Progenitor cell of endocrine pancreas (in vitro differentiated cells): ENCODE measurements at places on chromosomes 5 and 9. TPM values are rescaled to one million over a fixed set of nuclear protein-coding genes. Genes with fewer than 3 reads are reported as not detected.

- no peaks in the 10 kb centered on the region for H3K27me3 ChIP-seq
Observed at GRCh38 chr5:63822614-63823013, 139.6 kb downstream of the HTR1A start.

GRCh38 chr9:98117984-98118639 is 910 bp downstream of the TRIM14 start:
- peaks cover 5% of the 10 kb centered on the region for H3K4me1 ChIP-seq
- DNase-seq = no peak
- H3K4me3 ChIP-seq = peak overlapping the region; percentile 70
- peaks cover 19% of the 10 kb centered on the region for H3K27me3 ChIP-seq
- no peaks in the 10 kb centered on the region for H3K36me3 ChIP-seq
- H3K27ac ChIP-seq = no peak overlapping the region

GRCh38 chr5:135814316-135814715 is 20.1 kb upstream of the SLC25A48 start:
- no peak overlapping the region for H3K4me3 ChIP-seq
- DNase-seq = no peak
- H3K27ac ChIP-seq = no peak overlapping the region
- peaks cover 15% of the 10 kb centered on the region for H3K27me3 ChIP-seq
- H3K36me3 ChIP-seq = no peaks in the 10 kb centered on the region

GRCh38 chr9:131661568-131662288 is 78.1 kb downstream of the RAPGEF1 start:
- peak overlapping the region; percentile 30 for H3K27ac ChIP-seq
- H3K4me3 ChIP-seq = no peak overlapping the region
- H3K27me3 ChIP-seq = no peaks in the 10 kb centered on the region
- H3K36me3 ChIP-seq = peaks cover 11% of the 10 kb centered on the region
- no peak for DNase-seq

- DNase-seq = no peak
- H3K27ac ChIP-seq = no peak overlapping the region
- H3K27me3 ChIP-seq = peaks cover 2% of the 10 kb centered on the region
- no peaks in the 10 kb centered on the region for H3K36me3 ChIP-seq
Observed at GRCh38 chr5:26009742-26010141, 1028.6 kb downstream of the CDH9 start.

- no peak for DNase-seq
- H3K27ac ChIP-seq = no peak overlapping the region
- H3K4me1 ChIP-seq = peaks cover 25% of the 10 kb centered on the region
Observed at GRCh38 chr5:137152616-137153015, 346.5 kb downstream of the SPOCK1 start.

DNA sequence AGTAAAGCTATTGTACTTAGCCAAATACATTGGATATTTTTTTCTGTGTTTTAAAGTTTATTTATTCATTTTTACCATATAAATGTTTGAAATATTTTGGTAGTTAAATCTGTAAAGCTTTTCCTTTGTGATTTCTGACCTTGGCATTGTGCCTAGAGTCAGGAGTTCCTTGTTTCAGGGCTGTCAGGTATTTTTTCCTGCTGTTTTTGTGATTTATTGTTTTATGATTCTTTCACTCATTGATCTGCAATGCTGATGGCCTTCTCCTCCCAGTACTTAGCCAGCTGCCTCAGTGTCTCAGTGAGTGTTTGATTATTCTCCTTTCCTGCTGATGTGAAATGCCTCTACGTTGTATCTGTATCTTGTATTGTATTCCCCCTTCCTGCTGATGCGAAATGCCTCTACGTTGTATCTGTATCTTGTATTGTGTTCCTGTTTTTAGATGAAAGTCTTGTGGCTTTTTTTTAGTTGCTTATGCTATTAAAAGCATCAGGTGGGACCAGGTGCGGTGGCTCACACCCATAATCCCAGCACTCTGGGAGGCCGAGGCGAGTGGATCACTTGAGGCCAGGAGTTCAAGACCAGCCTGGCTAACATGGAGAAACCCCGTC is 61.0 kb downstream of the EHMT1 start:
- H3K27ac ChIP-seq = peak overlapping the region; percentile 88
- H3K4me1 ChIP-seq = peaks cover 32% of the 10 kb centered on the region
- no peak for DNase-seq
- H3K36me3 ChIP-seq = peaks cover 5% of the 10 kb centered on the region
- H3K4me3 ChIP-seq = no peak overlapping the region
- H3K27me3 ChIP-seq = no peaks in the 10 kb centered on the region

- H3K4me3 ChIP-seq = no peak overlapping the region
- DNase-seq = no peak
- peaks cover 3% of the 10 kb centered on the region for H3K27me3 ChIP-seq
- H3K4me1 ChIP-seq = no peaks in the 10 kb centered on the region
- no peak overlapping the region for H3K27ac ChIP-seq
Observed at GRCh38 chr9:136255896-136256890, 10.6 kb upstream of the QSOX2 start.

- no peak for DNase-seq
- peak overlapping the region; percentile 83 for H3K27ac ChIP-seq
- peaks cover 11% of the 10 kb centered on the region for H3K27me3 ChIP-seq
Observed at GRCh38 chr5:78771260-78772205, 123.0 kb upstream of the LHFPL2 start.

DNA sequence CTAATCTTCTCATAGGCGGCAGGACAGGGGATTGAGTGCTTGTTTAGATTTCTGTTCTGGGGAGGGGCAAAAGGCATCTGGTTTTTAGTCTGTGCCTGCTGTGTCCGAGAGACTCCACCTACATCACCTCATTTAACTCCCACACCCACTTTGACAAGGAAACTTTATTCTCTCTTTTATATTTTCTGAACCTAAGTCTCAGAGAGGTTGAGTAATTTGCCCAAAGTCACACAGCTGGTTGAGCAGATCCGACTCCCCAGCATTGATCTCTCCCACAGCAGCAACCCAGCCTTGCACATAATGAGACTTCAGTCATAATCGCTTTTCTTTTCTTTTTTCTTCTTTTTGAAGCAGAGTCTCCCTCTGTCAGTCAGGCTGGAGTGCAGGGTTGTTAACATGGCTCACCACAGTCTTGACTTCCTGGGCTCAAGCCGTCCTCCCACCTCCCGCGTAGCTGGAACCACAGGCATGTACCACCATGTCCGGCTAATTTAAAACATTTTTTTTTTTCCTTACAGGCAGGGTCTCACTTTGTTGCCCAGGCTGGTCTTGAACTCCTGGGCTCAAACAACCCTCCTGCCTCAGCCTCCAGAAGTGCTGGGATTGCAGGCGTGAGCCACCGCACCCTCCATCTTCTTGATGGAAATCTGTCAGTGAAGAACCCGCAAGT is 36.5 kb upstream of the ANKRD33B start:
- H3K4me1 ChIP-seq = peaks cover 4% of the 10 kb centered on the region
- no peak overlapping the region for H3K4me3 ChIP-seq
- no peak overlapping the region for H3K27ac ChIP-seq
- DNase-seq = no peak
- H3K27me3 ChIP-seq = peaks cover 17% of the 10 kb centered on the region

DNA sequence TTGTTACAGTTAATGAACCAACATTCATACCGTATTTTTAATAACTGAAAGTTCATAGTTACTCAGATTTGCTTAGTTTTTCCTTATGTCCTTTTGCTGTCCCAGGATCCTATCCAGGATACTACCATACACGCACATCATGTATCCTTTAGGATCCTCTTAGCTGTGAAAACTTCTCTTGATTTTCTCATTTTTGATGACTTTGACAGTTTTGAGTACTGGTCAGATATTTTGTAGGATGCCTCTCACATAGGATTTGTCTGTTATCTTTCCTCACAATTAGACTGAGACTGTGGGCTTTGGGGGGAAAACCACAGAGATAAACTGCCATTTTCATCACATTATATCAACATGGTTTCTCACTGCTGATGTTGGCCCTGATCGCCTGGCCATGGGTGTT is 491.3 kb upstream of the TRPC7 start:
- no peak overlapping the region for H3K4me3 ChIP-seq
- DNase-seq = no peak
- H3K4me1 ChIP-seq = no peaks in the 10 kb centered on the region
- no peaks in the 10 kb centered on the region for H3K27me3 ChIP-seq
- H3K36me3 ChIP-seq = no peaks in the 10 kb centered on the region
- no peak overlapping the region for H3K27ac ChIP-seq

PCDHA1 gene
- not detected in 2 replicates for total RNA-seq

RASEF gene
- total RNA-seq = 13.1 and 14.1 TPM in 2 replicates

CHSY3 gene
- 0.84 and 1.3 TPM in 2 replicates for total RNA-seq
